Cardiac muscle cell (in vitro differentiated cells and primary cell): ENCODE measurements at places on chromosomes 4 and X.

- peak; percentile 70 for DNase-seq
These were observed 5.6 kb upstream of the CT47C1 start for GRCh38 chrX:119067023-119067739.

GRCh38 chrX:41026702-41027078, 58.6 kb upstream of the USP9X start:
- DNase-seq = peak; percentile 46

DNA sequence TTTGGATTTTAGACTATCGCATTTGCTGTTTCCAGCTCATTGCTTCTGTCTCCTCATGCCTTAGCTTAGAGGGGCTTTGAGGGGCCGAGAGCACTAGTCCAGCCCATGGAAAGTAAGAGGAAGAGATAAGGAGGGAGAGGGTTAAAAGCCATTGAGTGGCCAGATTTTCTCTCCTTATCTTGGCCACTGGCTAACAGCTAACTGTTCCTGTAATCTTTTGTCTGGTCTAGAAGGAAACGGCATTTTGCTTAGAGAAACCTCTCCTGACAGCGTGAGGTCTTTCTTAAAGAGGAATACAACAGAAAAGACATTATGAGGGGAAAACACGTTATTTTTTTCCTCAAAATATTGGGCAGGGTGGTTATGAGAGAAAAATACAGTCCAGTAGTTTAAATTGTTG, 7.9 kb downstream of the GPR101 start:
- DNase-seq = no peak

- peak; percentile 84 for DNase-seq
These were observed 2.6 kb downstream of the MID1IP1 start for GRCh38 chrX:38803588-38804431.

GRCh38 chr4:139839403-139840031, 173.9 kb downstream of the MGST2 start:
- no peak for DNase-seq

DNA sequence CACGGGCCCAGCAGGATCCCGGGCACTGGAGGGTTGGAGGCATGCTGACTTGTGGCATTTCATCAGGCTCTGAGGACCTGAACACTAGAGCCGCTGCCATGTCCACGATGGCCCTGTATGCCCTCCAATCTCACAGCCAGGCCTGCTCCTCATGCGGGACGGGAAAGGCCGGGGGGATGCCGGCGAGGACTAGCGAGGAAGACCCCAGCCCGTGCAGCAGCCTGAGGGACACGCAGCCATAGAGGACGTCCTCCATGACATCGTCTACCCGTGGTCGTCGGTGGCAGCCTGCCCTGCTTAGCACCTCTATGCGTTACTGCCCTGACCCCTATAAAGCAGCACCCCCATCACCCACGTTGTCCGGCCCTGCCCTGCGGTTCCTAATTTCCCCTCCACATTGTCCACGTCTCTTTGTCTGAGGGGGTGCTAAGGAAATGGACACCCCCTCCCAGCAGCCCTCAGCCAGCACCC, 32.6 kb downstream of the HMX1 start:
- no peak for DNase-seq

DNA sequence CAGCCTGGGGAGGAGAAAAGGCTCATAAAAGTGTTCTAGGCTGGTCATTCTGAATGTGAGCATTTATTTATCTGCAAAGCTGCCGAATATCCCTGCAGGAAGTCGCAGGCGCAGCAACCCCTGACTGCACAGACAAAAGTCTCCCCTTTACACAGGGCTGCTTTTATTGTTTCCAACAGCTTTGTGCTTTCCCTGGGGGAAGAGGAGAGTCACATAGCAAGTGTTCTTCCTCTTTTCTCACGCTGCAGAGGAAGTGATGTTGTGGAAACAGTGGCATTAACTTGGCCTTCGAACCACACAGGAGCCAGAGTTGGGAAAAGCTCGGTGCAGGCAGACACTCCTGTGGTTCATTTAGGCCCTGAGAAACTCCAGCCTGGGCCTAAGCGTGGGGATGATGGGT, 81.5 kb upstream of the BCOR start:
- DNase-seq = no peak

GRCh38 chr4:22237155-22237751, 278.6 kb downstream of the ADGRA3 start:
- peak; percentile 17 for DNase-seq

DNA sequence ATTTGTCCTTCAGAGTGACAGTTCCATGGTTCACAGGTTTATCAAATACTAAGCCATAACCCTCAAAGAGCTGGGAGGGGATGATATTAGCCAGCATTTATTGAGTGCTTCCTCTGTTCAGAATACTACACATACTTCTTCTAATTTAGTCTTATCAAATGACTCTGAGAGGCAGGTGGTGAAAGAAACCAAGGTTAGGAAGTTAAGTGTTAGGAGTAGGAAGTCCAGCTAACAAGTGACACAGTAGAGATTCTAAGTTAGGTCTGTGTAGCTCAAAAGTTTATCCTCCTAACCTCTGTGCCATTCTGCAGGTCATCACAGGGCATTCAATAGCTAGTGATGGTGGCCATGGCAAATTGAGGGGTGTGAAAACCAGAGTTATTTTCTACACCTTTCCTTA, 198.3 kb upstream of the MID1 start:
- peak; percentile 58 for DNase-seq

GRCh38 chrX:136209016-136209738, 42.0 kb downstream of the MAP7D3 start:
- DNase-seq = peak; percentile 71

DNA sequence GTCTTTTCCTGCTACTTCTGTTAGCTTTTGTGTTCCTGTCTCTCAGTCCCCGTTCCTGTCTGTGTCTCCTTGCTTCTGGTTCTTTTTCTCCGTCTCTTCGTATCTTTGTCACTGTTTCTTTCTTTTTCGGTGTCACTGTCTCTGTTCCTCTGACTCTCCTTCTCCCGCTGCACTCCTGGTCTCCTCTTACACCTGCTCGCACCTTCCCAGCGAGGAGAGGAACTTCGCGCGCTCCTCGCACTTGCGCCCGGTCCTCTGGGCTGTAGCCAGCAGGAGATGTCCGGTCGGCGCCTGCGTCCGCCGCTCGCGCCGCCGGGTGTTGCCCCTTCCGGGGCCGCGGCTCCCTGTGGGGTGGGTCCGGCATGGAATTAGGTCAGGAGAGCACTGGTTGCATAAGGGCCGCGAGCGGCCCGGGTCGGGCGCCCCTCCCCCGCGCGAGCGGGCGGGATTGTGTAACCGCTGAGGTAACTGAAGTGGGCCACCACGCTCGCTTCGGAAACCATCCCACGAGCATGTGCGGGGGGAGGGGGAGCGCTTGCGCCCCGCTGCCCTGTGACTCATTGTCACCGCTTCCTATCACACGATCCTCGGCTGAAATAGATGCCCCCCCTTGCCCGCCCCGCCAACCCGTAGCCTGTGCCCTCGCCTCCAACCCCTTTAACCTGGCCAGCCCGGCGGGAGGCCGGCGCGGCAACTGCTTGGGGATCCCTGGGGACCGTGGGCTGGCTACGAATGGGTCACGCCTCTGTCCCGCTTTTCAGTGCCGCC, 1.6 kb downstream of the LONRF3 start:
- DNase-seq = peak; percentile 58

GRCh38 chr4:15253349-15253748, 174.5 kb upstream of the C1QTNF7 start:
- no peak for DNase-seq

GRCh38 chr4:54227256-54228055, 1.6 kb upstream of the PDGFRA start:
- peak; percentile 74 for DNase-seq

DNA sequence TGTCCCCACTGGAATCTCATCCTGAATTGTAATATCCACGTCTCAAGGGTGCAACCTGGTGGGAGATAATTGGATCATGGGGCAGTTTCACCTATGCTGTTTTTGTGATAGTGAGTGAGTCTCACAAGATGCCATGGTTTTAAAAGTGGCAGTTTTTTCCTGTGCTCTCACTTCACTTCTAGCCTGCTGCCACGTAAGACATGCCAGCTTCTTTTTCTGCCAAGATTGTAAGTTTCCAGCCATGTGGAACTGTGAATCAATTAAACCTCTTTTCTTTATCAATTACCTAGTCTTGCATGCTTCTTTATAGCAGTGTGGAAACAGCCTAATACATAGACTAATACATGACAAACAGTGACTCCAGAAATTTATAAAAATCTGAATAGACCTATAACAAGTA, 1131.8 kb downstream of the PCDH7 start:
- no peak for DNase-seq

GRCh38 chr4:140659943-140660700, 91.4 kb upstream of the UCP1 start:
- no peak for DNase-seq
